ENCODE measurements at places on chromosomes 5 and 9.

DNA sequence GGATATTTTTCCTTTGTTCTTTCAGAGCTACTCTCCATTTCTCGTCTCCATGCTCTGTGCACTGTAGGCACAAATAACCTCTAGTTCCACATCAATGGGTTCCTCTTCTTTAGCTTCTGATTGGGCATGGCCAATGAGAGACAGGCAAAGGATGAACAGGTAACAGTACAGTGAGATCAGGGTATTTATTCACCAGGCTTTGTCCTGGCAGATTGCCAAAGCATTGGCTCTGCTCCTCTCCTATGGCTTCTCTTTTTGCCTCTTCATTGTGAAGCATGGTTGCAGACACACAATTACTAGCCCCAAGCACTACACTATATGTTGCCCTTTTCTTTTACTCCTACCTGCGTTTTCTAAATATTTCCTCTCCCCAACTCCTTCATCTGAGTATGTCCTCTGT lies 215.1 kb upstream of the ARRDC3 start:
- no peak for DNase-seq

GRCh38 chr9:122815544-122815943 lies 12.8 kb downstream of the PDCL start:
- no peak for DNase-seq

DNA sequence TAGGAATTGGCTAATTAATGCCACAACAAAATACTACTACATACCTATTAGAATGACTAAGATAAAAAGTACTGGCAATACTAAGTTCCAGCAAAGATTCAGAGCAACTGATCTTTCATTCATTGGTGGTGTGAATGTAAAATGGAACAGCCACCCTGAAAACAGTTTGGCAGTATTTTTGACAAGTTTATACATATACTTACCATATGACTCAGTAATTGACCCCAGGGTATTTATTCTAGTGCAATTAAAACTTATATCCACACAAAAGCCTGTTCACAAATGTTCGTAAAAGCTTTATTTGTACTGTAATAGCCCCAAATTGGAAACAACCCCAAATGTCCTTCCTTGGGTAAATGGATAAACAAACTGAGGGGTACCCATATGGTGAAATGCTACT lies 270.8 kb upstream of the ACTBL2 start:
- DNase-seq: no peak

DNA sequence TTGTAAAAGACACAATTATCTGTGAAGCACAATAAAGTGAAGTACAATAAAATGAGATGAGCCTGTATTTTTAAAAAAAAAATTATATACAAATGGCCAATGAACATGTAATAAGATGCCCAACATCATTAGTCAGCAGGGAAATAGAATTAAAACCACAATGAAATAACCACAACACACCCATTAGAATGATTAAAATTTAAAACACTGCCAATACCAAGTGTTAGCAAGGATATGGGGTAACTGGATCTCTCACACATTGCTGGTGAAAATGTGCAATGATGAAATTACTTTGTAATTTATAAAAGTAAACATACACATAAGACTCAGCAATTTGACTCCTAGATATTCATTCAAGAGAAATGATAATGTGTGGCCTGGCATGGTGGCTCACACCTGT lies 62.8 kb downstream of the SHOC1 start:
- DNase-seq: no peak

- no peak for DNase-seq
Observed at GRCh38 chr9:17509151-17509550, 69.7 kb upstream of the SH3GL2 start.

DNA sequence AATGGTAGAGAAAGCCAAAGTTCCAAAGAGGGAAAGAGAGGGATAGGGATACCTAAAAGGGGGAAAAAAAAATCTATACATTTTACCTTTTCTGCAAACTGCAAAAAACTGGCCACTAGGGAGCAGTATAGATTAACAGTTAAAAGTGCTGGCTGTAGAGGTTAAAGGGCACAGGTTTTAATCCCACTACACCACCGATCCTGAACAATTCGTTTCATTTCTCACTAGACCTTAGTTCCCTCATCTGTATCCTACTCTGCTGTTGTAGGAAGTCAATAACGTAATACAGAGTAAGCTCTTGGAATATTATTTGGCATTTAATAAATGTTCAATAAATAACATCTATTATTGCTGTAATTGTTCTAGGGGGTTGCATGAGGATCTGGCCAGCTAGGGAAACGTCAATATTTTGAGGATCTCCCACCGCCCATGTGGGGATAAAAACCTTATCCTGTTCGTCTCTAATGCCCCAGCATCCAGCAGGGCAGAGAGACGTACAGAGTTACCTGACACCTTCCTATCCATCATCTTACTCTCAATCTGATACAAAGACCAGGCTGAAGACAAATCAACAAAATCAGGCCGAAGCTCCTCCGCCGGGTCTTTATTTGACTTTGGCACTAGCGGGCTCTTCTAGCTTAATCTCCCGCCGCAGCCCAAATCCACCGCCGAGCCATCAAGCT lies 757 bp downstream of the CDC26 start:
- no peak for DNase-seq

GRCh38 chr5:14247054-14247386 lies 103.9 kb downstream of the TRIO start:
- DNase-seq: no peak

GRCh38 chr9:127223810-127224177 lies 40.8 kb upstream of the GARNL3 start:
- no peak for DNase-seq

- no peak for DNase-seq
Observed at GRCh38 chr5:128974567-128974966, 9.3 kb downstream of the SLC27A6 start.

DNA sequence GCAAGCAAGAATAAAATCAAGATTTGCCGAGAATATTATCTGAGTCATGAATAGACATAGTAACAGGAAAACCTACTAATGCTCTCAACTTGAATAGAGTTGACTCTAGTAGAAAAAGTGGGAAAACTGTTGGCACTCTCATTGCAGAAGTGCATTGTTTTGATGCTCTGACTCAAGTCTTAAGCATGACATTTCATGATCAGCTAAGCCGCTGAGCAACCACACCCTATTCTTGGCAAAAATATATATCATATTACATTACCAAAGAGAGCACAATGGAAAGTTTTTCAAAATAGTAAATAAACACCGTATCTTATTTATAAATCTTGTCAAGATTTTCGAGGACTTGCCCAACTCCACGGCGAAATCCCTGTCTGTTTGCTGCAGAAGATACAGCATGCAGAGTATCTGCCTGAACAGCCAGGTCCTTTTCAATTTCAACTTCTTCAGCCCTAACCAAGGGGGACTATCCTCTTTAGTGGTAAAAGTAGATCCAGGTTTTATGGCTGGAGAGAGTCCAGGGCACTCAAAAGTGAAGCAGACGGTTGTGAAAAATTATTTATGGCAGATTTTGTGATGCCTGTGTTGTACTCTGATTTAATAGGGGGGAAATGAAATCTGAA lies 13.9 kb upstream of the ADAMTSL1 start:
- DNase-seq: no peak

DNA sequence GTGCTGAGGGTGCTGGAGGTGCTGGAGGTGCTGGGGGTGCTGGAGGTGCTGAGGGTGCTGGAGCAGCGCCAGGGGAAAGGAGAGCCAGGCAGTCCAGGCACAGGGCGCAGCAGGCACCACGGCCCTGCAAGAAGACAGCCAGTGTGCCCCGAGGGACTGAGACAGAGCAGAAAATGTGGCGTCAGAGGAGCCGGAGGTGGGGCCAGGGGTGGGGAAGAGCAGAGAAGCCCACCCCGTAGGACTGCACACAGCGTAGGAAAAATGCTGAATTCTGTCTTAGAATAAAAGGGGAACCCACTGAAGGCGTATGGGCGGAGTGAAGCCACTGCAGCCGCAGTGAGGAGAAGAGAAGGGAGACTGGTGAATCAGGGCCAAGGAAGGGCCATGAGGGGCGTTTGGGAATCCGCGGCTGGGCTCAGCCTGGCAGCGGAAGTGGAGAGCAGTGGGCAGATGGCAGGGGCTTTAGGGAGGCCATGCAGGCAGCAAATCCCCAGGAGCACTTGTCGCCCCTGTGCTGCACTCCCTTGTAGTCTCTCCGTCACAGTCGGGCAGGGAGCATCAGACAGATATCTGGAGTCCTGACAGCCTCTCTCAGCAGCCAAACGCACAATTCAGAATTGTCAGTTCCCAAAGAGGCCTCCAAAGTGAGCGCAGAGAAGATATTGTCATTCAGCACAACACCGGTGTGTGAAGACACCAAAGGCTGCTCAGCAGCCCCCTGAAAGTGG lies 35.9 kb upstream of the LECT2 start:
- peak; percentile 86 for DNase-seq

GRCh38 chr9:118215549-118215948 lies 511.3 kb downstream of the TLR4 start:
- DNase-seq: no peak

DNA sequence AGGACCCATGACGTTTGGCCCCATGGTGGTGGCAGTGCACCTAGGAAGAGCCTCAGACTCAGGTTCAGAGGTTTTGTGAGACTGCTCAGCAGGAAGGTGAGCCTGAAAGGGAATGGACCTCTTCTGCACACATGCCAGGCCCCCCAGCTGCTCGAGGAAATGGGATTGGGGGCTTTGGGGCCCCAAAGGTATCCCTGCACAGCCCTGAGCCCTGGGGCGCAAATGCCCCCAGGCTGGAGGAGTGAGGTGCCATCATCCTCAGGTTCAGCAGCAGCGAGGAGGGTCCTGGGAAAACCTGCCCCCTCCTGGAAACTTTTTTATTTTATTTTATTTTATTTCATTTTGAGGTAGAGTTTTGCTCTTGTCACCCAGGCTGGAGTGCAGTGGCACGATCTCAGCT lies 171.8 kb upstream of the MVB12B start:
- DNase-seq: no peak

DNA sequence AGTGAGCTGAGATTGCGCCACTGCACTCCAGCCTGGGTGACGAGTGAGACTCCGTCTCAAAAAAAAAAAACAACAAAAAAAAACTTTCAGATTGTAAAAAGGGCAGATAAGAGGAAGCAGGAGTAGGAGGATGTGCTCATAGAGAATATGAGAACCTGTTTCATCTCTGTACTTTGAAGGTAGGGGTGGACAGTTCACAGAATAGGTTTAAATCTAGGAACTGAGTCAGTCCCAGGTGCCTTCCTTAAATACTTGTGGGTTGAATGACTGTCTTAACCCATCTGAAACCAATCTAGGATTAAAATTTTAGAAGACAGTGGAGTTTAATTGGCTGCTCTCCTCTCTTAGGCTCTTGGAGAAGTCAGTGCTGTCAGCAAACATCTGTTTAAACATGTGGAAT lies 12.4 kb downstream of the POLK start:
- DNase-seq: no peak

- no peak for DNase-seq
Observed at GRCh38 chr9:135309763-135310125, 169.8 kb upstream of the PPP1R26 start.
